Stimulated activated CD8-positive, alpha-beta memory T cell treated with anti-CD3 and anti-CD28 coated beads, Interleukin-7, amount 100 ng/mL, for 4 hours (primary cell): ENCODE measurements at places on chromosomes 1 and 21.

DNA sequence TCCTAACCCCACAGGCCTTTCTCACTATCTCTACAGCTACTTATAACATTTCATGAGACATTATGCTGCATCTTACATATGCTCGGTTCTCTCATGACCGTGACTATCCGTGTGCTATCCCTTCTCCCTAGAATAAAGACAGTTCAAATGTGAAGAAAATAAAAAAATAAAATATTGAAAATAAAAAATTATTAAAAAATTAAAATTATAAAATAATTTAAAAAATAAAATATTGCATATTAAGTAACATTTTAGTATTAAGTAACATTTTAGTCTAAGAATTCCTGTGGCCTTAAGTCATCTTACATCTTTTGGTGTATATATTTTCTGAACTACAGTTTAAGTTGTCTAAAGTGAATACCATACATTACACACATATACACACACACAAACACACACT is 415.5 kb downstream of the DPYD start:
- DNase-seq, result no peak

- DNase-seq, result no peak
Measured at GRCh38 chr1:88549536-88549935, 134.5 kb upstream of the PKN2 start.

- DNase-seq, result peak; percentile 26
Measured at GRCh38 chr21:42309753-42310213, 5.4 kb downstream of the TFF3 start.

DNA sequence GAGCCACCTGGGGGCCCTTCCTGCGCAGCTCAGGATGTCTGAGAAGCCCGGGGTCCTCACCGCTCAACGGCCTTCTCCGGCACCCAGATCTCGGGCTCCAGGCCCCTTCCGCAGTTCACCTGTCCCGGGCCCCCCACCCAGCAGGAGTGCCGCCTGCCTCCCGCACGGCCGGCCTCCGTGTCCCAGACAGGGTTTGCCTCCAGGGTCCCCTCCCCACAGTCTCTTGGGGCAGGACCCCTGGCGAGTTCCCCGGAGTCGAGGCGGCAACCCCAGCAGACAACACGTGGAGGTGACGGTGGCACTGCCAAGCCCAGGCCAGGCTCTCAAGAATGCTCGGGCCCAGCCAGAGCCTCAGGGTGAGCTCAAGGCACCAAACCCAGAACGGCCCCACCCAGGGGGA is 22.4 kb upstream of the TTLL10 start:
- DNase-seq, result no peak

DNA sequence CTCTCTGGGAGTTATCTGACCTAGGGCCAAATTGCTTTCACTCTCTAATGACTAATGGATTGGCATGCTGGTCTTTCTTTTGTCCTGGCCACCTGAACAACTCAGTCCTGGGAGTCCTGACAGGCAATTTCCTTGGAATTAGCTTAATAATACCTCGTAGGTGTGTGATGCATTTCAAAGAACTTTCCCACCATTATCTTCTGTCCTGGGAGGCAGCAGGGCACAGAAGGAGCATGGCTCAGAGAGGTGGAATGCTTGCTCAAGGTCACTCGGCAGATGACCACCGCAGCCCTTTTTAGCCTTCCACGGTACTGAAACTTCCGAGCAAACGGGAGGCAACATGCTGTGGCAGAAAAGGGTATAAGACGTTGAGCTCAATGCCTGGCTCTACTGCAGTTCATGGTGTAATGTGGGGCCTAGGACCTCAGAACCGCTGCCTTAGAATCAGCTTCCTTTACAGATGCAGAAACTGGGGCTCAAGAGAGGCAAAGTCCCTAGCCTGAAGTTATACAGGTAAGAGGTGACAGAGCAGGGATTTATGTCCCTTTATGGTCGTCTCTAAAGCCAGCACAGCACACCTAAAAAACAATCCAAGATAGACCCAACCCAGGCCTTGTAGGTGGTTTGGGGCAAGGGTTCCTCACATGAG is 3.2 kb downstream of the ID3 start:
- DNase-seq, result no peak

DNA sequence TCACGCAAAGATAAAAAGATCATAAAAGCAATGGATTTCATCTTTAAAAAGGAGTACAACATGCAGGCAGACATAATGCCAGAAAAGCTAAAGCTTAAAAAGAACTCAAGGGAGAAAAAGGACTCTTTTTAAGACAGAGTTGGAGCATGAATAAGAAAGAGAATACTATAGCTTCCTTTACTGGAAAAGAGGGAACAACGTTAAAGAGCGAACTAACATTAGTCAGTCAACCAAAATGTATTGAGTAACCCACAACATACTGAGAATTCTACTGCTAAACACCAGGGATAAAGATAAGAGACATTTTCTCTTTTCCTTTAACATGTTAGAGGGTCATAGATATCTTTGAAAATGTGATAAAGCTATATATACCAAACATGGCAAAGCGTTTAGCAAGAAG is 182.0 kb downstream of the DUSP10 start:
- no peak for DNase-seq

DNA sequence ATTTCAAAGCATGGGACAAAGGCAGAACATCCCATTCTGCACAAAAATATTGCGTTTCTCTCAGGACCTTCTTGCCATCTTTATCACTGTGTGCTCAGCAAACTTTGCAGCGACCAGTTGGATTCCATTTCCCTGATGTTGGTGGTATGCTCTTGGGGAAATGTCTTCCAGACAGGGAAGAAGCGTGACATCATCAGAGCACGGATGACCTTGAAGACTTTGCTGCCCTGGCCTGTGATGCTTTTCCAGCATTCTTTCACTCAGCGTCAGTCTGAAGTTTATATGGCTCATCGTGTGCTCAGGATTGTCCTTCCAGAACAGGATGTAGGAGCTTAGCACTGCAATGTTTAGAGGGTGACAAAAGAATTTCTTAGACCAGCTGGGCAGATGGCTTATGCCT is 131.4 kb upstream of the F3 start:
- DNase-seq, result no peak

GRCh38 chr1:25869909-25870606 is 5.5 kb downstream of the PAQR7 start:
- DNase-seq, result no peak

GRCh38 chr1:15215116-15215515 is 31.9 kb upstream of the FHAD1 start:
- DNase-seq, result no peak

DNA sequence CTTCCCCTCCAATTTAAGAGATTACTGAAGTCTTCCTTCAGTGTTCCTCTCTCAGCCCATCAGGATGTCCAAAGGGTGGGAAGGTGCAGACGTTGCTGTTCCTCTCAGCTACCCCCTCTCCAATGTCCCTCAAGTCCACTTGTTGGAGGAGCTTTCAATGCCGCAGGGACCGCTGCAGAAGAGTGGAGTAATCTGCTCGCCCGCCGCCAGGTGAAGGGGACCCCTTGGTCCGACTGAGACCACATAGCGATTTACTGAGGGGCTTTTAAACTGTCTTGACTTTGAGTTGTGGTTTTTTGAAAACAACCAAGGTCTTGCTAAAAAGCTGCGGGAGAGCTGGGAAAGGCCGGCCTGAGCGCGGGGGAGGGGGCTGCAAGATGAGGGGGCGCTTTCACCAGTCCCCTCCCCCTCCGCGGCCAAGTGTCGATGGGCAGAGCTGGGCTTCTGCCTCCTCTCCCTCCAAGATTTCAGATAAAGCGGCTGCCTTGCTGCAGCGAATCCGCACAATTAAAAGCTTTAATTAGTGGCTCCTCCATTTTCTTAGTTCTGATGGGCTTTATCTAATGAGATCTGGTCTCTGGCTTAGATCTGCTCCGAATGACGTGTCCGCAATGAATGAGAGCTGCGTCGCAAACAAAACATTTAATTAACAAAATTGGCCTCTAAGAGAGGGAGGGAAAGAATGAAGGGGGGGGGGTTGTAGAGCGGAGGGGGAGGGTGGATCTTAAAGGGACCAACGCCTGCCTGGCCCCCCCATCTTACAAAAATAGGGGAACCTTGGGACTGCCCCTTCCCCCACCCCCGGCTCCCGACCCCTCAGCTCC is 5.9 kb downstream of the LMO4 start:
- DNase-seq, result no peak

- DNase-seq, result no peak
Measured at GRCh38 chr1:17194133-17194475, 10.8 kb upstream of the PADI1 start.

- no peak for DNase-seq
Measured at GRCh38 chr1:59967141-59967697, 40.6 kb upstream of the CYP2J2 start.

GRCh38 chr1:150567341-150567716 is 12.1 kb downstream of the MCL1 start:
- DNase-seq, result peak; percentile 55

GRCh38 chr1:206472454-206472853 is 2.2 kb downstream of the IKBKE start:
- no peak for DNase-seq

GRCh38 chr1:198929111-198929604 is 290.3 kb downstream of the PTPRC start:
- no peak for DNase-seq

GRCh38 chr1:1204998-1205768 is 1.2 kb downstream of the TNFRSF18 start:
- no peak for DNase-seq
